ENCODE measurements at places on chromosomes 5 and 9.

- DNase-seq = no peak
Observed at GRCh38 chr9:3398232-3398648, 127.6 kb downstream of the RFX3 start.

- no peak for DNase-seq
Observed at GRCh38 chr9:93090091-93090655, 5.8 kb upstream of the CARD19 start.

DNA sequence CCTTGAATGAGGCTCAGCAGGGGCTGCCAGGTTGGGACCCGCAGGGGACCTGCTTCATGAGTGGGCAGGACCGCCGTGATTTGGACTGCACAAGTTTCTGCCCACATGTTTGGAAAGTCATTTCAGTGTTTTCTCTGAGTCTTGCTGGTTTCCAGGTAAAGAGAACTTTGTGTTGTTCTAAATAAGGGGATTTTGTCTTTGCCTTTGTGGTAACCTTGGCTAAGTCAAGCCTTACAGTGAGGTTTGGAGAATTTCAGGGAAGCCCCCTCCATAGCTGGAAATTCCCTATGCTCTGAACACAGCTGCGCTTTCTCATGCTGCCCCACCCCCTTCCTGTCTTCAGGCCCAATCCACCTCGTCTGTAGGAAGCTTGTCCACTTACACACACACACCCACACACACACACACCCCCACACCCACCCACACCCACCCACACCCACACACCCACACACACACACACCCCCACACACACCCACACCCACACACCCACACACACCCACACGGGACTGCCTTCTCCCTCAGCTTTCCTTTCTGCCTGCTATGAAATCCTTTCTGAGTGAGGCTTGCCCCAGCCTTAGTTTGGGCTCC lies 270.1 kb downstream of the HSPA4 start:
- DNase-seq = no peak

DNA sequence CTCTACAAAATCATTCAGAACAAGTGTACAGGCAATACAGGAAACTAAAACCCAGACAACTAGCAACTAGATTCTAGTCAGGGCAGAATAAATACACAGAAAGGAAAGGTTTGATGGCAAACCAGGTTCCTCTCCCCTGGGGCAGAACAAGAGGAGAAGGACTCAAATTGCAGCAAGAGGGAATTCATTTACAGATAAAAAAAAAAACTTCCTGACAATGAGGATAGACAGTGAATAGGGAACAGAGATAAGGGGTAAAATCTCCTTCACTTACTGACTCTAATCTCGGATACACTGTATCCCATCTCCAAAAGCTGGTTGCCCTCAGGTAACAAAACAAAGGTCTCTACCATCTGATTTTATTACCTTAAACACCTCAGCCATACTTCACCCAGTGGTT lies 244.0 kb downstream of the SEC61B start:
- DNase-seq = no peak

DNA sequence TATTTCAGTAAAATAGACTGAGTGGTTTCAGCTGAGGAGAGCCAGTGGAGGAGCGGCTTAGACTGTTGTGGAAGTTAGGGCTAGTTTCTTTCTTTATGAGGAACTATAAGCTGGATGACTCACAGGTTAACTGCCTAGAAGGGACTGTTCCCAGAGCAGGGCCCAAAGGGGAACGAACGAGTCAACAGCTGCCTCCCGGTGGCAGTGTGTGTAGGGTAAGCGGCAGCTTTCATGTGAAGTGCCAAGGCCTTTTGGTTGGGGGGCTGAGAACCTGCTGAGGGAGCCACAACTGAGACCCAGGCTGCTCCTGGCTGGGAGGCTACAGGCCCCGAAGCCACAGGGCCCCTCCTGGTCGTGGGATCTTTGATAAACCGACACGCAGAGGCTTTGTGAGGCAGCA lies 7.0 kb downstream of the SQSTM1 start:
- DNase-seq = no peak

DNA sequence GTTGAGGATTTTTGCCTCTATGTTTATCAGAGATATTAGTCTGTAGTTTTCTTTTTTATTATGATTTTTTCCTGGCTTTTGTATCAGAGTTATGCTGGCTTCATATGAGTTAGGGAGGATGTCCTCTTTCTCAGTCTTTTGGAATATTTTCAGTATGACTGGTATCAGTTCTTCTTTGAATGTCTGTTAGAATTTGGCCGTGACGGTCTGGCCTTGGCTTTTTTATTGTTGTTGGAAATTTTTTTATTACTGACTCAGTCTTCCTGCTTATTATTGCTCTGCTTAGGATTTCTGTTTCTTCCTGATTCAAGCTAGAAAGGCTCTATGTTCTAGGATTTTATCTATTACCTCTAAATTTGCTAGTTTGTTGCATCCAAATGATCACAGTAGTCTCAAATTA lies 421.9 kb downstream of the CDH10 start:
- no peak for DNase-seq

- DNase-seq = no peak
Observed at GRCh38 chr9:132423503-132423902, 13.5 kb downstream of the CFAP77 start.

DNA sequence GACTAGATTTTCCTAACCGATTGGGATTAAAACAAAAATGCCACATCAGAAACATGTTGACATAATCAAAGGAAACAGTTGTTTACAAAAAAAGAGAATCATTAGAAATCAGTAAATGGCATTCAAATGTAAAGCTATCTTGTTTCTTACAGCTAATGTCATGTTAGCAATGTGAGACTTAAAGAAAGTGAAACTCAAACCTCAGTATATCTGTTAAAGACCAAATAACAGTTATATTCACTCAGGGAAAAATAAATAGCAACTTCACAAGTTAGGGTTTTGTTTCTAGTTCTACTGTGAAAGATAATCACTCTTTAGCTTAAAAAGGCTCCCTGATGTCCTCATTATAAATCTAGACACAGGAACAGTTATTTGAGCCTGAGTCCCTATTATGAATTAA lies 189.3 kb upstream of the EFNA5 start:
- no peak for DNase-seq

DNA sequence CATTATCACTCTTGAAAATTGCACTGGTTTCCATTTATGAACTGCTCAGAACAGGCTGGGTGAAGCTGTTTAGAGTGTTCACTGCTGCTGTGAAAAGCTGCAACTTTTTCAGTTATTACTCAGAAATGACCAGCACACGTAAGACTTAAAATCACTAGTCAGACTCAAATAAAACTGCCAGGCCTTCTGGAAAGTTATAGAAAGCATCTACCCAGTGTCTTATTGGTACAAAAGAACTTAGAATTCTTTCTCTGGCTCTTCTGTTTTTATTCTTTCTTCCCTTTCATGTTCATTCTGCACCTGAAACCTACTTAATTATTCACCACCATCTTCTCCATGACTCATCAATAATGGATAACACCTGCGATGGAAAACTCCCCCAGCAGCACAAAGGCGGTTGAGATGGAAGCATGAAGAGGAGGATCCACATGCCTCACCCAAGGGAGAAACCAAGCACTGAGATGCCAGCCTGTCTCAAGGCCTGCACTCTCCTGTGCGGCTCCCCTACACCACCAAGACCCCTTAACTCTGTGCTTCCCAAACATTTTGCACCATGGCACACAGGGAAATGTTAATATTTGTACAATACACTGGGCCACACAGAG lies 171.9 kb downstream of the ENTREP1 start:
- no peak for DNase-seq

- DNase-seq = no peak
Observed at GRCh38 chr5:178332210-178332641, 99.6 kb upstream of the PHYKPL start.

- no peak for DNase-seq
Observed at GRCh38 chr9:113609562-113610318, 146.2 kb downstream of the RGS3 start.

- DNase-seq = no peak
Observed at GRCh38 chr5:95217351-95217750, 67.5 kb downstream of the MCTP1 start.

- no peak for DNase-seq
Observed at GRCh38 chr9:106936680-106937079, 73.7 kb downstream of the ZNF462 start.

DNA sequence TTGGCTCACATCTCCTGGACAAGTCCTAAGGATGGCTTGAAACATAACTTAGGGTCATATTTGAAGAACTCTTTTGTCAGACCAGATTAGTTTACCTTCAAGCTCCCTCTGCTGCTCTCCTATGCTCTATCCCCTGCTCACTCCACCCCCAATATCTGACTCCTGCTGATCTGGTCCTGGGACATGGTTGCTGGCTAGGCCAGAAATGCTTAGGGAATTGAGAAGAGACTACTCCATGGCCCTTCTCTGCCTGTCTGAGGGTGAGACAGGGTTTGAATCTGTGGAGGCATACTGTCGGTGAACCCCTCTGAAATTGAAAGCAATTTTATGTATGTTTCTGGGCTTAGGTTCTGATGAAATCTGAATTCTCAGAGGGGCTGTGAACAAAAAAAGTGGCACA lies 3.3 kb downstream of the OTULIN start:
- DNase-seq = no peak

Measured in NCI-H82 (cell line).